ENCODE measurements at places on chromosomes 11 and 22. TPM values are rescaled to one million over a fixed set of nuclear protein-coding genes. Genes with fewer than 3 reads are reported as not detected.

- DNase-seq, result peak; percentile 43
Observed at GRCh38 chr22:23181721-23182308, 1.5 kb downstream of the BCR start.

DNA sequence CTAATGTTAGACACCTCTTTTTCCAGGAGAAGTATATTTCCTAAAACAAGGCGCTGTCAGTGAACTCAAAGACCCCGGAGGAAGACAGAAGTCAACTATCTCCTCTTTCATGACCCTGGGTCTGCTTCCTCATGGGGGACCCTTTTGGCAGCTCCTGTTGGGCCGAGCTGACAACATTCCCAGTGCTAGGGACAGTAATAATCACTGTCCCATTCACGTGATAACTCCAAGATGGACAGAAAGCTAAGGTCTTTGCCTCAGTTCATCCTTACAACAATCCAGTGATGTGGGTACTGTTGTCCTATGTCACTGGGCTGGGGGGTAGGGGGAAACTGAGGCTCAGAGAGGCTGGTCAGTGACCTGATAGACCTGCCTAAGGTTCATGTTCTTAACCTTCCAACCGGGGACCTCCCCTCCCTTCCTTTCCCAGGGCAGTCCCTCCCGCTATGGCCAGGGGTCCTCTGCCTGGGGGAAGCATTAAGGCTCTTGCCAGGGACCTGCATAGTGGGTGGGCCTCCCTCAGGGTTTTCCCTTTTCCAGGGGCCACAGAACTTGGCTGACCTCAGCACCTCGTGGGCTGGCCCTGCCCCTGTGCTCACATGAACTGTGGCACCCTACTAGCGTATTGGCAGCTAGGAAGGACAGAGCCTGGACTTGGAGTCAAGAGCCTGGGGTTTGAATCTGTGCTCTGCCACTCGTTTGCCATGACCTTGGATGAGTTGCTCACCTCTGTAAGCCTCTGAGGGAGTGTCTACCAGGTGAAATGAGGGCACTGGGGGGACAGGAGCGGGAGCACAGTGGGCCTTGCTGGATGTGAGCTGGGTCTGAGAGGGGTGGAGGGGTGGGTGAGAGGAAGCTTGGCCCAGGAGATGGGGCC lies 53.6 kb downstream of the LRRC32 start:
- no peak for DNase-seq

Gene MMP27
- total RNA-seq, result not detected

DNA sequence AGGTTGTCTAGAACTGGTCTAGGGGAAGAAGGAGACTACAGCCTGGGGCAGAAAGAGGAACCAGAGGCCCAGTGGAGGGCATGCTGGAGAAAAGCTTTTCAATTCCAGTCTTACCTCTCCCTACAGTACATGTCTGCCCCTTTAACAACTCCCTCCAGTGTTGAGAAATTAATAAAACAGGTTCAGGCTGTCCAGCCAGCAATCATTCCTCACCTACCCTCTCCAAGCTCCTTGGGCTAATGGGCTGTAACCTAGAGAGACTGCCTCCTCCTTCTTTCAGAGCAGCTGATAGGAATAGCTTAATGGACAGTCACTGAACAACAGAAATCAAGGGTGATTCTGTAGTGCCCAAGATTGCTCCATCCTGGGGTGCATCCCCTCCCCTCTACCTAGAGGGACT lies 8.8 kb downstream of the SLC35F2 start:
- DNase-seq, result no peak

DNA sequence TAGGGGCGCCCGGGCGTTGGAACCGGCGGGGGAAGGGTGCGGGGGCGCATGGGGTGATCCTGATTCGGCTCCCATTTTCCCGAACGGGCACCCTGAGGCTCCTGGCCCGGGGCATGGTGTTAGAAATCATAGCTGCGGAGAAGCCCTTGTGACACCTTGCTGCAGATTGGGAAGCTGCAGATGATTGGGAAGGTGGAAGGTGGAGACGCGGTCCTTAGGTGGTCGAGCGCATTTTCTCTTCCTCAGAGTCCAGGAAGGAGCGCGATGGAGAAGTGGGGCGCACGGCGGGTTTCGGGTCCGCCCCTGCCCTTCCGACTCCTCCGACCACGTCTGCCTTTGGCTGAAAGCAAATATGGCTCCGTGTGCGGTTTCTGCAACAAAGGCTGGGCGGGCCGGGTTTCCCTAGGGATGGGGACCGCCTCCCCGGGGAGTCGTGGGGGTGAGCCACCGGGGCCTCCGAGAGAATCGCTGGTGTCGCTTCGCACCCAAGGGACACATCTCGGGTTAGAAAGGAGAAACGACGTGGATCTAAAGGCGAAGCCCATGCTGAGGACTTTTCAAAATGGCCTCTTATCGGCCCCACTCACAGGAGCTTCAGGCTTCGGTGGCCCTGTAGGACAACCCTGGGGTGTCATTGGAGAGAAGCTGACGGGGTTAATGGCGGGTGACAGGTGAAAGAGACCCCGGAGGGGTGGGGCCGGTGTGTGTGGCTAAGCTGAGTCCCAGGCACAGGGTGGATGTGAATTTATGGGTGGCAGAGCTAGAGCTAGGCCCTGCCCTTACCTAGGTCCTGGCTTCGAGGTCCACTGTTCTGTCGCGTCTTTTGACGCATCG lies 707 bp upstream of the FTH1 start:
- DNase-seq, result peak; percentile 78

GRCh38 chr11:20501252-20501651 lies 98.2 kb upstream of the SLC6A5 start:
- no peak for DNase-seq

DNA sequence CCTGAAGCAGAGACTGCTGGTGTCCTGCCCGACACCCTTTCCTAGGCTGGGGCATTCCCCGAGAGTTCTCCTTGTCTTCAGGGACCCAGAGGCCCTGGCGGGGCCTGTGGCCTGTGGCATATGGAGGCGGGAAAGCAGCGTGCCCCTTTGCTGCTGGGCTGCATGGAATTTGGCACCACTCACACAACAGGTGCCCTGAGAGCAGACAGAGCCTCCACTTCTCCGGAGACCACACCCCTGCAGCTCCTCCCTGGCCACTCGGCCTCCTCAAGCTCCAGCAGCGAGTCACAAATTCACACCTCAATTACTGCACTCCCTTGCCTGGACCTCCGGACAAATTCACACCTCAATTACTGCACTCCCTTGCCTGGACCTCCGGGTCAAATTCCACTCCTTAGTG lies 1375.2 kb downstream of the TBC1D22A start:
- no peak for DNase-seq

DNA sequence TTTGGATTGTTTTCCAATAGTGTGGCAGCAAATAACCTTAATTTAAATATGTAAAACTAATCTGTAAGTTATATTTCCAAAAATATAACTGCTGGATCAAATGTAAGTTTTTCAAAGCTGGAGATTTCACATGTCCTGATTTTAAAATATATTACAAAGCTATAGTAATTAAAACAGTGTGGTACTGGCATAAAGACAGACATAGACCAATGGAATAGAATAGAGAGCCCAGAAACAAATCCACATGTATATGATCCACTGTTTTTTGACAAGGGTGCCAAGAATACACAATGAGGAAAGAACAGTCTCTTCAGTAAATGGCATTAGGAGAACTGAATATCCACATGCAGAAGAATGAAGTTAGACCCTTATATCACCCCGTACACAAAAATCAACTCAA lies 4.0 kb downstream of the OR4X2 start:
- DNase-seq, result no peak

- DNase-seq, result no peak
Observed at GRCh38 chr11:30788849-30789248, 202.7 kb upstream of the MPPED2 start.

DNA sequence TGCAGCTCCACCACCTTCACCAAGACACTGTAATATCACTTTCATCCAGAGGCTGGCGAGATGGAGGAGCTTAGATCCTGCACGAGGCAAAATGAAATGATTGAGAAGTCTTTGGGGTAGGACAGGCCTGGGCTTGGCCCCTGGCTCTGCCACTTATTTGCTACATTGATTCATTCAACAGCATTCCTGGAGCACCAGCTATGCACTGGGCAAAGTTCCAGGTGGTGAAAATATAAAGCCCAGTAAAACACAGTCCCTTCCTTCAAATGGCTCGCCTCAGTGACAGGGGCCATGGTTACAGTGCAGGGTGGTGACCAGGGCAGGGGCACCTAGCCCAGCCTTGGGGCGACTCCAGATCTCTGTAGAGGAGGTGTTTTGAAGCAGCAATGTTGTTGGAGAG lies 19.7 kb downstream of the ALX4 start:
- DNase-seq, result no peak

Gene RAB3IL1
- total RNA-seq, result 2.6 TPM
